Pancreas (tissue), 10 donors: ENCODE measurements at places on chromosomes 3 and 15. TPM values are rescaled to one million over a fixed set of nuclear protein-coding genes. Genes with fewer than 3 reads are reported as not detected.

Gene ZBTB47
- 11.4 TPM for total RNA-seq

Gene FAM131A
- 4.7 TPM for total RNA-seq

Gene BOC
- 19.5 TPM for total RNA-seq

Gene FEZF2
- total RNA-seq = not detected

Gene OR5K2
- not detected for total RNA-seq

DNA sequence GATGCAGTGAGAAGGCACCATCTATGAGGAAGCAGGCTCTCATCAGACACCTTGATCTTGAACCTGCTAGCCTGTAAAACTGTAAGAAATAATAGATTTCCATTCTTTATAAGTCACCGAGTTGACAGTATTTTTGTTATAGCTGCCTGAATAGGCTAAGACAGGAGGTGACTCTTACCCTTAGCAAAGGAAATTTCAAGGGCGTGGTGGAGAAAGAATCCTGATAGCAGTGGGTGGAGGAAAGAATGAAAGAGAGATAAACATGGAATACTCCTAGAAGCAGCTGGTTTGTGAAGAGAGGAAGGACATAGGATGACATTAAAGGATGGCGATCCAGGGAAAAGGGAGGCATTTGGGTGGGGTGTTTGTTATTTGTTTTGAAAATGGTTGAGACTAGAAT is 41.4 kb downstream of the SIDT1 start:
- no peak for DNase-seq

DNA sequence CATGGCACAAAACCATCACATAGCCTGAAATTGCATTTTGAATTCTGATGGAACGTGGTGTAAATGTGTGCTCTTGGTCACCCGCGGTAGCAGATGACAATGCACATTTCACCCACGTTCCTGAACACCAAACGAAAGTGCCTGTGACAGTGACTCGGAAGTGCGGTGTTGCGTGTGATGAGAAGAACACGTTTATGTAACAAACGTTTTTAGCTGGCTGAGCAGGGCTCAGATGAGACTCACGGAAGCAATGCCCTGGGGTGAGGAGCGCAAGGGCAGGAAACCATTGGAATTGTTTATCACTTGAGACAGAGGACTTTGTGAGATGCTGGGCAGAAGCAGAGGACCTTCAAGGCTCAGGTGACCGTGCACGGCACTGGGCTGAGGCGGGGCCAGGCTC is 449.2 kb upstream of the CFAP20DC start:
- no peak for DNase-seq

DNA sequence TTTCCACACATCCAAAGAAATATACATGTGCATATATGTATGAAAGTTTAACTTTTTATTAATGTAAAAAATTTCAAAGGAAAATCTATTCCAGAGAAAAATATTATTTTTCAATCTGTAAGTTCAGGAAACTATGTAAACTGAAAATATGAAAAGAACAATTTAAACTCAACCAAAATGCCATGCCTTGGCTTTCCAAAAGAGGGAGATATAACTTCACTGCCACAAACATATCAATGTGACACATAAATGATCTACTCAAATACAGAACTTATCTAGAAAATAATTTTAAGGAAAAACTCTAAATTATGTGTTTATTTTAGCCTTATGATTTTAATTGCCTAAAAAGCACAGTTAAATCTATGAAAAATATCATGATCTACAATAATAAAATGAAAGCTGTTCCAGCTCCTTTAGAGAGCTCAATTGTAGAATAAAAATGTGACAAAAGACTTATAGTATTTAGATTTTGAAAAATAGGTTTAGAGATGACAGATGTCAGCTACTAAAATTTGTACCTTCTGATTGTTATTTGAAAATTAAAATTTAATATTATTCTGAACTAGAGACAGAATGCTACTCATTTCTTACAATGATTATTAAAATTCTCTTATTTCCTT is 94.8 kb downstream of the GBE1 start:
- no peak for DNase-seq

DNA sequence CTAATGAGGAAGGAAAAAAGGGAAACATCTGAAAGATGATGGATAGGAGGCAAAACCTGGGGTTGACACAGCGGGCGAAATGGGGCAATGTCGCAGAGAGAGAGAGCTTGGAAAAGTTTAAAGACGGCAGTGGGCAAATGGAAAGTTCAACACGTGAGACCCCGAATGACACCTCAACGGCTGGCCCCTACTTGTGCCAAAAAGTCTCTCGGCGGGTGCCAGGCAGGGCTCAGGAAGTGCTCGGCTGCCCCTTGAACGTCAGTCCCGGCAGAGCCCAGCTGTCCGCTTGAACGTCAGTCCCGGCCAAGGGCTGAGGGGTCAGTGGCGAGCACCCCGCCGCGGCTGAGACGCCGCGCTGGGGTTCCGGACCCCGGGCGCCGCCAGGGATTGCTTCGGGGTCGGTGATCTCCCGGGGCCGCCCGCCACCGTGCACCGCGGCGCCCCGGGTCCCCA is 658 bp downstream of the EOGT start:
- DNase-seq = no peak

DNA sequence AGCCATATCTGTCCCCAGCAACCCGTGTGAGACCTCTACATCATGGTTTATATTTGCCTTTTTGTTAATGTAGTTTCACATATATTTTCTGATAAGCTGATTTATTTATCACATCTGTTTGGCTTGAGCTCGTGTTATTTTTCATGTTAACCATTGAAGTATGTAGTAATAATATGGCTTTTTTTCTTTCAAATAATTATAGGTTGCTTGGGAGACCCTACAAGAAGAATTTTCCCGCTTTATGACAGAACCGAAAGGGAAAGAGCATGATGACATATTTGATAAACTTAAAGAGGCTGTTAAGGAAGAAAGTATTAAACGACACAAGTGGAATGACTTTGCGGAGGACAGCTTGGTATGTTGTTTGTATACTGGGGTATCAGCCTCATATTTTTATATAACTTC is 63.9 kb downstream of the OPA1 start:
- no peak for DNase-seq

DNA sequence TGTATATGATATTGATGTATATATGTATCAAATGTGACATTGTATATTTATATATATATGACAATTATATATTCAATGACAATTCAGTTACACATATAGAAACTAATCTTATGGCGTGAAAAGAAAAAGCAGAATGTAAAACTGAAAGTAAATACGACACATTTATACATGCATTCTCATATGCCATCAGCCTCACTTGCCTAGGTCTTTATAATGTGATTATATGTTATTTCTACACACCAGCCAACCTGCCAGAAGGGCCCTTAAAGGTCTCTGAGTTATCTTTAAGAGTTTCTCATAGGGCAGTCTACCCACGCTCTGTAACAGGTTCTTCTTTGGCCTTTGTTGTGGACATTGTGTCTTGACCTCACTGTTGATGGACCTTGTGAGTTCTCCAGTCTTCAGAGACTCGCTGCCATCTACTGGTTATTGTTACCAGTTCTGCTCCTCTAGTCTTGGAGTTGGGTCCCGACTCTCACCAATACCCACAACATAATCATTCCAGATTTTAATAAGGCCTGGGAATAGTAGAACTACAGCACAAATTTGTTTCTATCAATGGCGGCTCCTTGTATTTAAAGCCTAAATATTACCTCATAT is 371.5 kb upstream of the GOLIM4 start:
- DNase-seq = no peak

- DNase-seq = no peak
Observed at GRCh38 chr3:11323813-11324212, 51.6 kb downstream of the ATG7 start.

DNA sequence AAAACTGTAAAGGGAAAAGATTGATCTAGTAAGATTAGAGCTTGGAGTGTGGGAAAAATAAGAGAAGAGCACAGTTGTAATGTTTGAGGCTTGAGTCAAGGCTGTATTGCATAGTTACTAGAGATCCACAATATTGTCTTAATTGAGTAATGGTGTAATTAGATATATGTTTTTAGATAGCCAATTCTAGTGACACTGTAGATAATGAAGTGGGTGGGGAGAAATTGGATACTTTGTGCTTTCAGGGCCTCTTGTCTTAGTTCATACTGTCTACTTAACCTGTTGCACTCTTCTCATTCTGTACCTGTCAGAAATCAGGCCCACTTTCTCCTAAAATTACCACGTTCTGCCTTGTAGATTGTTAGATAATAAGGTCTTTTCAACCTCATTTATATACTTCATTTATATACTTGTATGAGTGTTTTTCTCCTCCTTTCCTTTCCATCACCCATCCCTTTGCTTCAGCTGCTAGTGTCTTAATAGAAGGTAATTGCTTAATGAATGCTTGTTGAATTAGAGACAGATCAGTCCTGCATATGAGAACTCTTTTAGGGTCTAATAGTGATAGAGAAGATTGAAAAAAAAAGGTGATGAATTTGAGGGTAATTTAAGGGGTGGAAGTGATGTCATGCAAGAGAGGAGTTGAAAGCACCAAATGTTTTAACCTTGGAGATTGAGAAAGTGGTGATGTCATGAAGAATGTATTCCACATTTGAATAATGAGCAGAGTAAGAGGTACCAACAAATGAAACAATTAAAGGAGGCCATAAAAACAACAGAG is 32.0 kb downstream of the PIK3CA start:
- no peak for DNase-seq

GRCh38 chr15:77603611-77604336 is 28.9 kb downstream of the LINGO1 start:
- DNase-seq = no peak

- DNase-seq = no peak
Observed at GRCh38 chr3:184126006-184126405, 9.2 kb upstream of the EIF2B5 start.
